ENCODE measurements at places on chromosomes 7 and 10.

GRCh38 chr10:111122127-111122526, 45.3 kb downstream of the ADRA2A start:
- no peak for DNase-seq

GRCh38 chr7:37781156-37781555, 67.2 kb upstream of the NME8 start:
- DNase-seq = no peak

GRCh38 chr7:132393789-132394261, 182.4 kb downstream of the PLXNA4 start:
- no peak for DNase-seq

GRCh38 chr7:78055001-78055573, 256.5 kb downstream of the PHTF2 start:
- DNase-seq = no peak

- DNase-seq = no peak
These were observed 180.3 kb downstream of the KCNMA1 start for GRCh38 chr10:77457266-77457665.

Data from kidney tubule cell (primary cell).